Stimulated activated CD4-positive, alpha-beta T cell treated with anti-CD3 and anti-CD28 coated beads, TNF-alpha, amount 100 ng/mL, for 4 hours (primary cell): ENCODE measurements at places on chromosomes 1 and 21.

- DNase-seq = no peak
Measured at GRCh38 chr1:3258386-3259003, 189.5 kb downstream of the PRDM16 start.

GRCh38 chr1:203169770-203170520 is 5.7 kb downstream of the MYBPH start:
- DNase-seq = no peak

DNA sequence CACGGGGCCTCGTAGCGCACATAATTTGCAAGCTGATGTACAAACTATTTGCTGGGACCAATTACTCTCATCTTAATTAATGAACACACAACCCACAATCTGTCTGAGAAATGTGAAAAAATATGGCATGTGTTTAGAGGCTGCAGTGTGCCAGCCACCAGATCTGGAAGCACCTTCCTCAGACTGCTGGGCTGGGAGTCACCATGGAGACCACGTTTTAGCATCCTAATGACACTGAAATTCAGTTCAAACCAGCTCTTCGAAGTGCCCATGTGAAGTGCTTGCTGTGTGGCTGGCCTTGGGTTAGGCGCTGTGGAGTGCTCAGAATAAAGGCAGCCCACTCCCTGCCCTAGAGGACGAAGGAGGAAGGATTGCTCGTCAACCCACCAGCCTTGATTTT is 482.4 kb downstream of the OMA1 start:
- no peak for DNase-seq

DNA sequence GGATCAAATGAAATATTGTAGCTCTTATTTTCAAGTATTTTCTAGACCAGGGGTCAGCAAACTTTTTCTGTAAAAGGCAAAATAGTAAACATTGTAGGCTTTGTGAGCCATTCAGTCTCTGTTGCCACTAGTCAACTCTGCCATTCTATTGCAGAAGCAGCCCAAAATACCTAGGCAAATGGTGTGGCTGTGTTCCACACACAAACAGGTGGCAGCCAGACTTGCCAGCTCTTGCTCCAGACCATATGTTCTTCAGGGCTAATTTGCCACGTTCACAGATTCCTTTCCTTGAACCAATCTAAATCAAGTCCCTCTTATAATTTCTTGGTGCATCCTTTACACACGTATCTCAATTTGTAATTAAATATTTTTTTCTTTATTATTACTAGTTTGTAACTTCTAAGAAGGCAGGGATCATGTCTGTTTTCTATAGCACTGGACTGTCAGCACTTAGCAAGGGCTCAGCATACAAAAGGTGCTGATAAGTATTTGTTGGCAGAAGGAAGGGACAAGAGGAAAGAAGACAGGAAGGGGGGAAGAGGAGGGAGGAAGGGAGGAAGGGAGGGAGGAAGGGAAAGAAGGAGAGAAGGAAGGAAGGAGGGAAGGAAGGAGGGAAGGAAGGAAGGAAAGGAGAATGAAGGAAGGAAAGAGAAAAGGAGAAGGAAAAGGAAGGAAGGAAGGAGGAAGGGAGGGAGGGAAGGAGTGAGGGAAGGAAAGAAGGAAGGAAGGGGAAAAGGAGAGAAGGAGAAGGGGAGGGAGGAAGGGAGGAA is 106.5 kb upstream of the EDEM3 start:
- no peak for DNase-seq

DNA sequence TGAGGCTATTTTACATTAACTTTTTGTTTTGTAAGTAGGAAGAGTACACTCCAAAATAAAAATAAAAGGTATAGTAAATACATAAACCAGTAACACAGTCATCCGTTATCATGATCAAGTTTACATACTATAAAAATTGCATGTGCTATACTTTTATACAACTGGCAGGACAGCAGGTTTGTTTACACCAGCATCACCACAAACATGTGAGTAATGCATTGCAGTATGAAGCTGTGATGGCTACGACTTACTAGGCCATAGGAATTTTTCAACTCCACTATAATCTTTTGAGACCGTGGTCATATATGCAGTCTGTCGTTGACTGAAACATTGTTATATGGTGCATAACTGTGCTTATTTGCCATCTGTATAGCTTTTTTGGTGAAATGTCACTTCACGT is 106.2 kb downstream of the CENPF start:
- no peak for DNase-seq

GRCh38 chr1:40435876-40436275 is 14.4 kb upstream of the ZFP69B start:
- DNase-seq = no peak

GRCh38 chr21:42289926-42290325 is 25.3 kb downstream of the TFF3 start:
- no peak for DNase-seq

- DNase-seq = no peak
Measured at GRCh38 chr1:112998592-112999235, 42.7 kb upstream of the SLC16A1 start.
